ENCODE measurements at places on chromosomes 3 and 15.

DNA sequence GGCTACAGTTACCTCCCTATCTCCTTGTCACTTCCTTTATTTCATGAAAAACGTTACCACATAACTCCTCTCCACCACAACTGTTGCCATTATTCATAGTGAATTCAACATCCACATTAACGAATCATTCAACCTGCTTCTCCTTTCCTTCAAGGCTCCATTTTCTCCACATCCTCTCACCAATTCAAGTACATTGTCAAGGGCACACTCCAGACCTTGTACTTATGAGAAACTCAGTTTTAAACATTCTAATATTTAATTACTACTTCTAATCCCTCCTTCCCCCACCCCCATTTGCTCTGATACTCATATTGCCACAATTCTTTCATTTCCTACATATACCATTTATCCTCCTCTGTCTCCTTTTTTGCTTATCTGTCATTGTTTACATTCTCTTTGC, 871.2 kb downstream of the TUSC7 start:
- DNase-seq, result no peak

DNA sequence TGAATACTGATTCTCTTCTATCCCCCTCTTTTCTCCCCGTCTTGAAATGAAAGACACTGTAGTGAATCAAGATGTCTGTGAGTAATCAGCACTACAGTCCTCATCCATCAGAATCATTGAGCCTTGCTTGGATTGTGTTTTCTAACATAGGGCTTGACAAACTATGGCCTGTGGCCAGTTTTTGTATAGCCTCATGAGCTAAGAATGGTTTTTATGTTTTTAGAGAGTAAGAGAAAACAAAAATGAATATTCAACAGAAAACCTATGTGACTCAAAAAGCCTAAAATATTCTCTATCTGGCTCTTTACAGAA, 55.2 kb downstream of the PPM1L start:
- no peak for DNase-seq

- DNase-seq, result no peak
These were observed 33.7 kb upstream of the MAGEF1 start for GRCh38 chr3:184745526-184745925.

DNA sequence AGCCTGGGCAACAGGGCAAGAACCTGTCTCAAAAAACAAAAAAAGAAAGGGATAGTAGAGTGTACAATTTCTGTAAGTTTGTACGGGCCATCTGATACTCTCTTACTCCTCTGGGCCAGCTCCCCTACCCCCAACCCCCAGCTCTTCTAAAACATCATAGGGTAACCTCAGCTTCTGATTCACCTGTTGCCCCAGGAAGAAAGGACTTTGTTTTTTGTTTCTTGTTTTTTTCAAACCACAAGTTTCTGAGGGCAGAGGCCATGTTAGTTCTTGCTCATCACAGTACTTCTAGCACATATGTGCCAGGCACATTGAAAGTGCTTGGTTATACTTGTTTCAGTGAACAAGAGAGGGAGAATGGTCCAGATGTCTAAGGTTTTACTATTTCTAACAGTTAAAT, 20.2 kb downstream of the ATOSA start:
- no peak for DNase-seq

DNA sequence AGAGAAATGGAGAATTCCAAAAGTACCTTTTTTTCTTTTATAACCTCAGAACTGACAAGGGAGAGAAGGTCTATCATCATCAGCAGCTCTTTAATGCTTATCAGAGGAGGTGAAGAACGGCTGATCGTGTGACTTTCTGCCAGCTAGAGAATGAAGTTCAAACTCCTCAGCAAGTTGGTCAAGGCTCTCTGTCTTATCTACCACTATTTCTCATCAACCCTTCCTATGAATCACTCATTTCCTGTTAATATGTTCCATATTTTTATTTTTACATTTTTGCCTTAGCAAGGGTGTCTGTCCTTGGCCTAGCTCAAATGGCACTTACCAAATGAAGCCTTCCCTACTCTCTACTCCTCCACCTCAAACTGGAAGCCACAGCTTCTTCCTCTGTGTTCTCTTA, 73.1 kb upstream of the TSPAN3 start:
- no peak for DNase-seq

GRCh38 chr3:50342813-50343633, 2.4 kb upstream of the RASSF1 start:
- DNase-seq, result no peak

GRCh38 chr3:94739420-94739819, 676.6 kb downstream of the NSUN3 start:
- no peak for DNase-seq

GRCh38 chr3:73665286-73665685, 40.5 kb upstream of the PDZRN3 start:
- DNase-seq, result no peak

DNA sequence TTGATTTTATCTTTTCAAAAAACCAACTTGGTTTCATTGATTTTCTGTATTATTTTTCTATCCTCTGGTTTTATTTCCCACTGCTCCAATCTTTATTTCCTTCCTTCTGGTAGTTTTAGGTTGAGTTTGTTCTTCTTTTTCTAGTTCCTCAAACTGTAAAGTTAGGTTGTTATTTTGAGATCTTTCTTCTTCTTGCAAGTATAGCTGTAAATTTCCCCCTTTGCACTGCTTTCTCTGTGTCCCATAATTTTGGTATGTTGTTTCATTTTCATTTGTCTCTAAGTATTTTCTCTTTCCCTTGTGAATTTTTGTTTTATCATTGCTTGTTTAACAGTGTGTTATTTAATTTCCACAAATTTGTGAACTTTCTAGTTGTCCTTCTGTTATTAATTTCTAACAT, 120.0 kb downstream of the PLD1 start:
- DNase-seq, result no peak

GRCh38 chr15:84947947-84948830, 33.5 kb upstream of the PDE8A start:
- peak; percentile 25 for DNase-seq

DNA sequence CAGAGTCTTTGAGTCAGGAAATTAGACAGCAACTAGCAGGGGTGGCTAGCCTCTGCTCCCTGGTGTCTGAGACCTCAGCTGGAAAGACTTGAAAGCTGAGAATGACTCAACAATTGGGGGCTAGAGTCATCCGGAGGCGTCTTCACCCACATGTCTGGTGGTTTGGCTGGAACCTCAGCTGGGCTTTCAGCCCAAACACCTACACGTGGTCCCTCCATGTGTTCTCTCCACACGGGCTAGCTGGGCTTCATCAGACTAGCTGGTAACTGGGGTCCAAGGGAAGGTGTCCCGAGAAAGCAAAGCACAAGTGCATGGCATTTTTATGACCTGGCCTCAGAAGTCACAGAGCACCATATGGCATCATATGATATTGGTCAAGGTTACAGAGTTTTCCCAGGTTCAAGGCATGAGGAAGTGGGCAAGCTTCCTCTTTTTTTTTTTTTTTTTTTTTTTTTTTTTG, 19.9 kb upstream of the ABHD2 start:
- DNase-seq, result peak; percentile 23

DNA sequence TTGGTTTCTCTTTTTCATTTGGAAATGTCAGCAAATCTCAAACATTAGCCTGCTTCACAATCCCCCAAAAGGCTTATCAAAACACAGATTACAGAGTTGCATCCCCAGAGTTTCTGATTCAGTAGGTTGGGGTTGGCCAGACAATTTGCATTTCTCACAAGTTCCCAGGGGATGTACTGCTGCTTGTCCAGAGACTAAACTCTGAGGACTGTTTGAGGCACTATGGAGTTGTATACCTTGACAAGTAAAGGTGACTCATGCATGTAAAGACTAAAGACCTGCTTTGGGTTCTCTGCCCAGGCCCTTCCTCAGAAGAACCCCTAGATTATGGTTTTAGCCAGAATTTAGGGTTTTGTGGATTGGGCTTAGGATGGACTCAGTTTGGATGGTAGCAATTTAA, 151.1 kb upstream of the ARHGEF26 start:
- DNase-seq, result no peak

- DNase-seq, result no peak
These were observed 12.4 kb downstream of the VIPR1 start for GRCh38 chr3:42514876-42515275.

GRCh38 chr3:89560568-89560967, 453.1 kb downstream of the EPHA3 start:
- no peak for DNase-seq

DNA sequence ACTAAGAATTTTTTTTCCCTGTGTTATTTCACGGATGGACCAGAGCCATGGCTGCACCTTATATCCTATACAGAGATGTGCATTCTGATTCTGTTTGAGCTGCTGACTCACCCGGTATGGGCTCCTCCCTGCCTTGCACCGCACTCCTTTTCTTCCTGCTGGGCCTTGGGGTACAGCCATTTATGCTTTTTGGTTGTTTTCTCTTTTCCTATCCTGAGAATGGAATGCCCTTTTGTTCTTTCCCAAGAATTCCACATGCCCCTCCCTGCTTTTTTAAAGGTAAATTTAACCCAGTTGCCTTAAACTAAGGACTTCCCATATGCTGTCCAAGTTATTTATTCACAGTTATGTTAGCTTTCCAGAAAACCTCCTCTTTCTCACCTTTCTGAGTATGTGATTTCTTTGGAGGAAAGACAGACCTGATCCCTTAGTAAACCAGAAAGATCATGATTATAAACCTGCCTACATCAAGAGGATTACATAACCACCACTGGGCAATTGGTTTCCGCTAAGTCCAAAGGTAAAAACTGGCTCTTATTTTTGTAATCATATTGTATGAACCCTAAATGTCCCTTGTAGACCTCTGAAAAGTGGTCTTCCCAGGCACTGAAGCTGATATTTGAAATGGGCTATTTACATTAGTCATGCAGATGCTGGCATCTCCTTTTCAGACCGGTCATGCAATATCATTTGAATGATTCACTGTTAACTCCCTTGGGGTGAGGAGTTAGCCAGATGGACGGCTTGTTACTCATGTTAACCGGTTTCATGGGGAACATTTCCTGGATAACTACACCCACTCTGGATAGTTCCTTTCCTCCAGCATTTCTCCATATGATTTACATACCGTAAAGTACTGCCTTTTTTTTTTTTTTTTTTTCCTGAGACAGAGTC, 45.5 kb downstream of the TMOD3 start:
- DNase-seq, result no peak

- no peak for DNase-seq
These were observed 18.8 kb downstream of the SLC25A26 start for GRCh38 chr3:66239513-66240123.

DNA sequence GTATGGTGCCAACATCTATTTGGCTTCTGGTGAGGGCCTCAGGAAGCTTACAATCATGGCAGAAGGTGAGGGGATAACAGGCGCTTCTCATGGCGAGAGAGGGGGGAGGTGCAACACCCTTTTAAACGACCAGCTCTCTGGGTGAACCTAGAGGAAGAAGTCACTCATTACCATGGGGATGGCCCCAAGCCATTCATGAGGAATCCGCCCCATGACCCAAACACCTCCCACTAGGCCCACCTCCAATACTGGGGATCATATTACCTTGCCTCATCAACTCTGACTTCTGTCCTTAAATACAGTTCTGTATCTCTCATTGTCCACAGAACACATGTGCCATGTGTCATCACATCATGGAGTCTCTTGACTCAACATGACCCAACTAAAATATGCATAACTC, 37.5 kb upstream of the CLRN1 start:
- no peak for DNase-seq

GRCh38 chr15:85316244-85316934, 64.0 kb upstream of the AKAP13 start:
- DNase-seq, result no peak

DNA sequence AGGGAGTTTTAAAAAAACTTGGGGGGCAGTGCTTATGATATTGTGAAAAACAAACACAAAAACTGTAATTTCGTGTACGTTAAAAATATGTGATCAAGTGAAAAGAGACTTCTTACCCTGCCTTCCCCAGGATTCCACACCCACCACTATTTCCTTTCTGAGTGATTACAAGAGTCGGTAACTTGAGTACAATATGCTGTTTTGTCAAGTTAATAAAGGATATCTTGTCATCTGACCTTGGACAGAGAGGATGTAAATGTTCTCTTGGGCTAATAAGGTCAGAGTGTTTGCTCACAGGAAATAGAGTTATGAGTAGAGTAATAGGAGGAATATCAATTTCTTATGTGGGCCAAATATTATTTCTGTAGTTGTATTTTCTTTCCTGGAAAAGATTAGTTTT, 68.1 kb downstream of the NOX5 start:
- no peak for DNase-seq

DNA sequence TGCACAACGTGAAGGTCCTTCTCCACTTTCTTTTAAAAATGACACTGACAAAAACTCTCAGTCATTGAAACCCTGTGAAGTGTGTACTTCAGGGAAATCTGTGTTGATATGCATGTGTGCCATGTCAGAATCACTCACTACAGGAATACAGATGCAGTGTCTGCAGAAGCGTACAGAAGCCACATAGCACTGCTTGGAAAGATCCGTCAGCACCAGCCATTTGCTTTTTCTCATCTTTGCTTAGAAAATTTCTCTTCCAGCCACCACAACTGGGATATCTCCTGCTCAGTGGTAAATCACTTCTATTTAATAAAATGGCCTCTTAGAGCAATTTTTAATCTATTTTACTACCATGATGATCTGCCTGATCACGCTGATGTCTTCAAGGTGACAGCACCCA, 91.3 kb upstream of the ARHGEF26 start:
- DNase-seq, result no peak

DNA sequence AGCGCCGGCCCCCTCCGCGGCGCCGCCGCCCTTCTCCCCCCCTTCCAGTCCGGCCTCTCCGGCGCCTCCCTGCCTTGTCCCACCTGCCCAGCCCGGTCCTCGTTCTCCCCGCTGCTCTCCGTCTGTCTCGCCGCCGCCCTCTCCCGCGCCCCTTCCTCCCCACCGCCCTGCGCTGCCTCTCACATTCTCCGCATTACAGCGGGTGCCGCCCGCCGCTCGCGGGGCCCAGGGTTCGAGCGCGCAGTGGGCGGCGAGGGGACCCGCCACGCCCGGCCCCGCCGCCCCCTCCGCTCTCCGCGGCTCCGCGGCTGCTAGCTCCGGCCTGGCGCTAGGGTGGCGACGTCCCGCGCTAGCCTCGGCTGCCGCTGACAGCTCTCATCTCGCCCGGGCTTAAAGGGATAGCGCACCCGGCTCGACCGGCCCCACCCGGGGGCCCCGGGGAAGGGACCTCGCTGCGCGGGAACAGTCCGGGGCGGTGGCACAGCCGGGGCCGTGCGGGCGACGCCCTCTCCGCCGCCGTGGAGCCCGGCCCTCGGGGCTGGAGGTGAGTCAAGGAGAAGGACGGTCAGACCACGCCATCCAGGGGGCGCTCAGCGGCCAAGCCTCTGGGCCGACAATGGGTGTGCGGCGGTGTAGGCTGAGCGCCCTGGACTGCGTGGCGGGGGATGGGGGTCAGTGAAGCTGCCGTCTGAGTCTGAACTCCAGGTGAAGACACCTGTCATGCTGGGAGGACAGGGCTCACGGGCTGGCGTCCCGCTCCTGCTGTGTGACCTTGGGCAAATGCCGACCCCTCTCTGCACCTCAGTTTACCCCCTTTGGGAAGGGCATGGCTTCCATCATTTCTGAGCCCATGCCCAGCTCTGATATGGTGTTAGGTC, 187.4 kb upstream of the LINGO1 start:
- no peak for DNase-seq

- no peak for DNase-seq
These were observed 486.8 kb upstream of the CNTN4 start for GRCh38 chr3:1611824-1612223.

GRCh38 chr3:47890126-47890827, 87.3 kb downstream of the DHX30 start:
- DNase-seq, result no peak

GRCh38 chr15:36313021-36313420, 266.4 kb upstream of the CDIN1 start:
- no peak for DNase-seq

Measured in heart right ventricle (tissue), 16 donors.